HT1080 (cell line): ENCODE measurements at places on chromosomes 5 and 9. TPM values are rescaled to one million over a fixed set of nuclear protein-coding genes. Genes with fewer than 3 reads are reported as not detected.

- no peak for DNase-seq
Observed at GRCh38 chr5:14071433-14071832, 71.7 kb upstream of the TRIO start.

GRCh38 chr9:16825331-16825725, 45.1 kb downstream of the BNC2 start:
- DNase-seq: no peak

Gene PIP5K1B
- not detected in 2 replicates for total RNA-seq

DNA sequence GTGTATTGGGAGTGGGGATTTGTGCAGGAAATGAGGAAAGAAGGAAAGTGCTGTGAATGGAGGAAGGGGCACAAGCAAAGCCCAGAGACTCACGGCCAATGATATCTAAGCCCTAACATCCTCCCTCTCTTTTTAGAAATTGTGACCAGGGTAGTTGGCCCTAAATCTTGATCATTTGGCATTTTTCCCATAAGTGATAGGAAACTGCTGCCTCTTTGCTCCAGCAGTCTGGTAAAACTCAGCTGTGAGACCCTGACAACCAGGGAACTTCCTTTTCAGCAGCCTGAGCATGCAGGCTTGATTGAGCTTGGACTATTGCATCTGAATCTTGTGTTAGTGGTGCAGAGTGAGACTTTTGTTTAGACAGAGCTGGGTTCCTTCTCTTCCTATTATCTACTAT, 9.6 kb upstream of the ADRB2 start:
- no peak for DNase-seq

Gene AGPAT2
- total RNA-seq: 56.0 and 73.5 TPM in 2 replicates

Gene TGFBI
- total RNA-seq: 34.9 and 56.4 TPM in 2 replicates

Gene PIP5KL1
- 0.73 and 0.98 TPM in 2 replicates for total RNA-seq

DNA sequence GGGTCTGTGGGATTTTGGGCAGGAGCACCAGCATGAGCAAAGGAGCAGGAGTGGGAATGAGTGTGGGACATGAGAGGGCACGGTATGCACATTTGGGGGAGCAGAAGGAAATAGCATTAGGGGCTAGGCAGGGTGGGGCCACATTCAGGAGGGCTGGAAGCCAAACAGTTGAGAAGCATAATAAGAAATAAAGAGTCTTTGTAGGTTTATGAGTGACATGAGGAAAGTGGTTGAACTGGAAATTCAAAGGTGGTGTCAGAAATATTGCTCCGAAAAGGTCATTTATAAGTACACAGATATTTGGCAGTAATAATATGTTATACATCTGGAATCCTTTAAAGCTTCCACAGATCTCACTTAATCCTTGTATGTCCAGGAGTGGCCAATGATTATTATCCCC, 26.4 kb downstream of the ARHGEF28 start:
- no peak for DNase-seq

DNA sequence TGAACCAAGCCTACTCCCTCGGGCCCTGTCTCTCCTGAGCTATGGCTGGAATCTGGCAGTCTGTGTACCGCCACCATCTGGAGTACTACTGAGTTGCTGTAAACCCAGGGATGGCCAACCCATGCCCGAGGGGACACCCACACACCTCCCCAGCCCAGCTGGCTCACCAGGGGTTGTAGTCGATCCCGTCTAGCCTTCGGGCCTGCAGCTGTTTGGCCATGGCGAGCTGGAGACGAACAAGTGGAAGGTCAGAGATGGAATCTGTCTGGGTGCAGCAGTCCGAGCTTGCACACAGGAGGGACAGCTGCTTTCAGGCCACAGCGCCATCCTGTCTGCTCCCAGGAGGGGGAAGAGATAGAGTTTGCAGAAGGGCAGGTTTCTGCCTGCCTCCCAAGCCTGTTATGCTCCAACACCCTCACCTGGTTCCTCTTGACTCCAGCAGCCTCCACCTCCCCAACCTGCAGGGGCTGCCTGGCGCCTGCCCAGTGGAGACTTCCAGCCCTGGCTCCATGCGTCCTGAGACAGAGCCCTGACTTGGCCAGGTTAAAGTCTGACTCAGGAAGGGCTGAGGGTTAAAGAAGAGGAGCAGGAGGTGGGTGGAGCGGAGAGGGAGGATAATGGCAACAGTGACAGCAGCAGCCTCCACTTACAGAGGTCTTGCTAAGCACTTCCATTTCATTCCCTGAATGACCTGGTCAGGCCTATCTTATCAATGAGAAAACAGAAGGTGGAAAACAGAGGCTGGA, 15.8 kb upstream of the SPOUT1 start:
- no peak for DNase-seq

- DNase-seq: peak; percentile 25
Observed at GRCh38 chr5:179732918-179733771, 523 bp downstream of the MAML1 start.

Gene SREK1IP1
- 5.6 and 7.6 TPM in 2 replicates for total RNA-seq

DNA sequence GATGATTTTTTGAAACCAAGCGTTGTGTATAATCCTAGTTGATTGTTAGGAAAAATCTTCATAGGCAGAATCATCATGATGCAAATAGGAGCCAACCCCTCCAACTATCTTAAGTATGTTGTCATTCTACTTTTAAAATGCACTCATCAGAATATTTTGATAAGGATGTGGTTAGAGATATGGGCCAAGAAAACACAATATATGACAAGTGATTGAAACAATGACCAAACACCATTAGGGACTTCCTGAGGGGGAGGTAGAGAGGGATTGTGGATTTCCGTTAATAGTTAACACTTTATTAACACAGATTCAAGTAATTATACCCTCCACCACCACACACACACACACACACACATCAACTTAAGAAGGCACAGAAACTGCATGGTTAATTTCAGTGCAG, 143.3 kb downstream of the ARSB start:
- no peak for DNase-seq

Gene CDK5RAP2
- total RNA-seq: 52.9 and 65.3 TPM in 2 replicates

GRCh38 chr5:95043234-95043633, 241.7 kb downstream of the MCTP1 start:
- DNase-seq: peak; percentile 17

GRCh38 chr5:151935135-151935695, 10.6 kb upstream of the GLRA1 start:
- no peak for DNase-seq

- peak; percentile 79 for DNase-seq
Observed at GRCh38 chr9:88651682-88652633, 117.0 kb downstream of the NXNL2 start.

- no peak for DNase-seq
Observed at GRCh38 chr5:117812861-117813260, 1175.5 kb downstream of the DTWD2 start.

Gene SLC22A4
- 2.1 and 3.4 TPM in 2 replicates for total RNA-seq

DNA sequence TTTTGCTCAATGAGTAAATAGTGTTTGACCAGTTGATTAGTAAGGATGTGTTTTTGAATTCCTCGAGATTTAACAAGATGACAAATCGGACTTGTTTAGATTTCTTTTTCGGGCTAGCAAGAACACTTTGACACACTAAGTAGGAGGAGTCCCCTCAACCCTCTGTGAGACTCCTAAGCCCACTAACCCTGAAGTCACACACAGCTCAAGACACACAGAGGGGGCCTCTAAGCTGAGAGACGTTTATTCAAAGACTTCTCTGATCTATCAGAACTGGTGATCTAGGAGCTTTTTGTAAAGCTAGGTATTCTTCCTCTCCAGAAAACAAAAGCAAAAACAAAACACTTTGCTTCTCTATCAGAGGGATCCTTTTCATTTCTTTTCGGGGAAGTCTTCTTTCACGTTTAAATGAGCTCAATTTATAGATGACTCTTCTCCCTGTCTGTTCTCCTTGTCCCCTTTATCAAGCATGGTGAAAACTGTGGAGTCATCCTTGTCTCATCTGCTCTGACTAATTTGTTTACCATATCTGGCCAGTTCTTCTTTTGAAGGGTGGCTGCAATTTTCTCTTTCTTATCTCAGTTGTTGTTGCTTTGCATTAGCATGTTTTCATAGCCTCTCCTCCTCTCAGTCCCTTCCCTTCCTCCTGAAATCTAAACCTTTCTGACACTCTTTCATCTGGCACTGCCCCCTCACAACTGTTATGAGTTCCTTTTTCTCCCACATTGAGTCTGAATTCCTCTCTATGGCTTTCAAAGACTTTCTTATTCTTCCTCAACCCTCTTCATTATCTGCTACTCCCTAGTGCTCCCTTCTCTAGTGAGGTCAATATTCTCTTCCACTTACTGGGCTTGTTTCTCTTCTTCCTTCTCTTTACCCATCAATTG, 68.5 kb upstream of the RAI14 start:
- DNase-seq: peak; percentile 65

- DNase-seq: no peak
Observed at GRCh38 chr5:11540112-11540511, 364.1 kb downstream of the CTNND2 start.

Gene CARD9
- total RNA-seq: 0.43 and 0.66 TPM in 2 replicates

GRCh38 chr5:56479696-56480077, 246.6 kb upstream of the ANKRD55 start:
- no peak for DNase-seq

Gene DCAF10
- total RNA-seq: 5.2 and 10.8 TPM in 2 replicates

- DNase-seq: peak; percentile 93
Observed at GRCh38 chr5:14816999-14817761, 54.4 kb downstream of the ANKH start.

- no peak for DNase-seq
Observed at GRCh38 chr5:139711906-139712224, 63.7 kb downstream of the CXXC5 start.

GRCh38 chr5:171579976-171580411, 160.5 kb downstream of the FGF18 start:
- DNase-seq: no peak

Gene FGF10
- not detected in 2 replicates for total RNA-seq
